ENCODE measurements at places on chromosomes 6 and 20.
A peak's percentile ranks its signal among the peaks of the same experiment; 100 is the strongest.

GRCh38 chr6:40754461-40755045 is 167.4 kb upstream of the LRFN2 start:
- no peak for DNase-seq

DNA sequence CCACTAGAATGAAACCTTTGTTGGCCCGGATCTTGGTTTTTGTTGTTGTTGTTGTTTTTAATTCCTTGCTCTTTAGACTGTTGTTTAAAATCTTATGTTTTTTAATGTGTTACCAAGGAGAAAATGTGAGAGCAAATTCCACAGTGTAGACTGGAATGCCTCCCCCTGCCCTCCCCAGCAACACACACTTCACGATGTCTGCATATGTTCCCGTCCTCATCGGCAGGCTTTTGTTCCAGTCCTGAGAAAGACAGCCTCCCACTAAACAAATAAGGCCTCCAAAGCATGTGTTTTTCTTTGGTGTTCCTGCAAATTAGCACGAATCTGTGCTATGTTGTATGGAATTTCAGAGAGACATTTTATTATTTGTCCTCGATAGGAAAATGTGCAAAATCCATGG is 263.3 kb upstream of the QKI start:
- no peak for DNase-seq

GRCh38 chr20:38157635-38158495 is 7.2 kb downstream of the TGM2 start:
- DNase-seq: no peak

GRCh38 chr6:36885461-36886401 is at the start of gene C6orf89:
Gene C6orf89 (plus strand): TSS chr6:36885952. CDS start chr6:36899445, 13,493 bp downstream.
- peak; percentile 95 for DNase-seq

DNA sequence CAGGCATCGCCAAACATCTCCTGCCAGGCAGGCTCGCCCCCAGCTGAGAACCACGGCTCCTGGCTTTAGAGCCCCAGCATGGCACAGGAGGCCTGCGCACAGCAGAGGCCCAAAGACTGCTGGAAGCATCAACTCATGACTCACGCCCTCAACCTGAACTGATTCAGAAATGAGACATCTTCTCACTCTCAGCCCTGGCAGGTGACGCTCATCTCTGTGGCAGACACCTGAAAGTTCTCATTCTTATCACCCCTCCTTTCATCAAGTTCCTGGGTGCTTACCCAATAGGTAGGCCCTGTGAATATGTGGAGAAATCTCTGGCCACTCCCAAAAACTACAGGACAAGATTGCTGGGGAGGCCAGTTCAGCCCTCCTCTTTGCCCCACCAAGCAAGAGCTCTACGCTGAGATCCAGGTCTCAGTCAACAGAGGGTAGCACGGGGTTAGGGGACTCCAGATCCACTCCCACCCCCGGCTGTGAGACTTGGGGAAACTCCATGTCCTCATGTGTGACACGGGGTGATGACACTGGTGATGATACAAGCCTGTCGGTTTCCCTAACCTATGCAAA is 11.3 kb downstream of the NFATC2 start:
- DNase-seq: peak; percentile 71

DNA sequence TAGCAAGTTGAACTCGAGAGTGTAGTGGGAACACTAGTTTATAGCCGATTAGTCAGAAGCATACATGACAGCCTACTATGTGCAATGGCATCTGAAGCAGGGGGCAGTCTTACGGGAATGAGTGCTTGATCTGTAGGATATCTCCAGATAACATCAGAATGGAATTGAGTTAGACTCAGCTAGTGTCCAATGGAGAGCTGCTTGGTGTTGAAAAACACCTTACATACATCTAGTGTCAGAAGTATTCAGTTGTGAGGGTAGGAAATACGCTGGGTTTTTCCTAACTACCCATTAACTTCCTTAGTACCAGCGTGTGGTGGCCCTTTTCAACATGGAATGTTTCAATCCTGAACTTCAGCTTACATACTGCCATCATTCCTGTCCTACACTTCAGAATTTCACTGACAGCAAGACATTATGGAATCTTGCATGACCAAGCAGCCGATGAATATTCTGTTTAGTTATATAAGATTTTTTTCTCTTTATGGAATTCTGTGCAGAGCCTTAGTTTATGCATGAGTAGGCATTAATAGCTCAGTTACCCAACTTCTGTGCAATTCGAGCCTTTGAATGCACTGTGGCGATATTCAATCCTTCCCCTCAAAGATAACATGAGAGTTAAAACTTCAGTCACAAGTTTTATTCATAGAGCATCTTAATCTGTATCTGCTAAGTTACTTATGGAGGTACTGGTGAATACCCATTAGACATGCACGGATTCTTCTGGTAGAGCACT is 218.6 kb upstream of the MOCS1 start:
- DNase-seq: no peak

- DNase-seq: no peak
Observed at GRCh38 chr20:61185841-61186601, 66.0 kb upstream of the CDH4 start.

GRCh38 chr6:133621751-133622150 is 267.2 kb upstream of the TCF21 start:
- no peak for DNase-seq

DNA sequence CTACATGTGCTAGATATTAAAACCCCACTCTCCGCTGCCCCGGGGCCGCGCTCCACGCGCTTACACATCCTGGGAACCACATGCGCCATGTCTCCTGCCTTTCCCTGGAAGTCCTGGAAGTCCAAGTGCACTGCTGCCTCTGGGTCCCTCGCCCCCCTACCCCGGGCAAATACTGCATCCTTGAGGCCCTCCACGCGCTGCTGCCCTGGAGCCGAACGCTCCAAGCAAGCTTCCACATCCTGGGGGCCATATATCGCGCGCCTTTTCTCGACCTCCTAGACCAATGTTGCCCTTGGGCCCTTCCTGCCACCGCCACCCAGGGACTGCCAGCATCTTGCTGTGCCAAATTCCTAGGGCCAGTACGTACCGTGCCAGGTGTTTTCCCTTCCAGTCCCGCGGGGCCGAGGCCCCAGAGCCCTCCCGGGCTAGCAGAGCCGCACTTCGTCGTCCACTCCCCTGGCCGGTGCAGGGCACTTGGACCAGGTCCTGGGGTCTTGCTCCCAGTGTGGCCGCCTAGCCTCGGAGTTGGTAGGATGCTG is 779 bp upstream of the KCNG1 start:
- no peak for DNase-seq

DNA sequence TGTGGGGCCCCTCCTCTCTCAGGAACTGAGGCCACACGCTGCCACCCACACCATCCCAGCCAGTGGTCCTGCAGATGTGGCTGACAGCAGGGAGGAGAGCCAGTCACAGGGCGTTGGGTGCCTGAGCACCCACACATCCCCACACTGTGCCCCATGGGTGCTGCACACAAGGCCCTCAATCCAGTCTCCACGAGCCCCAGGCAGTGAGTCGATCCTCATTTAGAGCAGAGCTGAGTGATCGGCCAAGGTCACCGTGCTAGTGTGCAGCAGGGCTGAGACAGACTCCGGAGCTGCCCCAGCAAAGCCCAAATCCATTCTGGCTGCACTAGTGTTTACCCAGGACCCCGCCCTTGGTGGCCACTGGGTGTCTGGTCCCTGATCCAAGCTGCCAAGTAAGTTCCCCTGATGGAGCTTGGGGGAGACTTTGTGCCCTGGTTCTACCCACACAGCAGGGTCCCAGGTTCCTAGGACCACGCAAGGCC is 9.0 kb downstream of the C20orf203 start:
- no peak for DNase-seq

DNA sequence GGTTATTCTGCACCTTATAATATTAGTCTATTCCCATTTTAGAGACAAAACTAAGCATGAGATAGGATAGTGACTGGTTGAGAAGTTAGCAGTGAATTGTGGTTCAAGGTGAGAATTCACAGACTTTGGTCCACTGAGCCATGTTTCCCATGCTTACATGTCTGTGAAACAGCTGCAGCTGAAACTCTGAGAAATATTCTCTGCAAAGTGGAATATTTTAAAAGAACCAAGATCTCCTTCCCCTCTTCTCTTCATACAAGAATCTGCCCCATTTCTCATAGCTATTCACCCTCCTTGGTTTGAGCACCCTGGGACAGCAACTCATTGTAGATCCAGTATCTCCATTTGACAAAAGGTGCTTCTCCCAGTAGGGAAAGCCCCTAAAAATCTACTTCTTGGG is 70.2 kb upstream of the TMEM170B start:
- no peak for DNase-seq

DNA sequence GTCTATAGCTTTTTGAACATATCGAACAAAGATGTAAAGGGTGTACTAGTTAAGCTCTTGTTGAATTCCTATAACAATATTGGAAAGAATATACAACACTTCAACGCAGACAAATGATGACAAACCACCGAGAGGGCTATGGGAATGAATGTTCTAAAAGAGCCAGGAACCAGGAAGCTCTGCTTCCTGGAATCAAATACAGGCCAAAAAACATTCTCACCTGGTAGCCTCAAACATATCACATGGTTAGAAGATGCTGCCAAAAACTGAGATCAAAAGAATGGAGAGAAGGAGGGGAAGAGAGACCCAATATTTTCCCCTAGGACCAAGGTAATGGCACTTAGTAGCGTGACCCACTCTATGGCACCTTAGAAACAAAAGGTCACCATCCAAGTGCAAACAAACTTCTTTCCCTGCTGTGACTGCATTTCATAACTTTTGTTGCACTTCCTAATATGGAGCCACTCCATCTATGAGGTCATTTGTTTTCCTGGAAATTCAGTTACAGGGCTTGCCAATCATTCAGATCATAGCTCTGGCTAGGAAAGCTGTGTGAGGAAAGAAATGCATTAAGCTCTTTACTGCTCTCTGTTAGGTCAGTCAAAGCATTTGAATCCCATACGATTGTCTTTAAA is 199.2 kb upstream of the NT5E start:
- no peak for DNase-seq

- DNase-seq: no peak
Observed at GRCh38 chr6:21478883-21479539, 114.5 kb upstream of the SOX4 start.

GRCh38 chr6:118706702-118707101 is 55.3 kb upstream of the CEP85L start:
- DNase-seq: no peak

- no peak for DNase-seq
Observed at GRCh38 chr6:15429141-15430110, 183.6 kb downstream of the JARID2 start.

- DNase-seq: no peak
Observed at GRCh38 chr20:59405226-59406200, 105.1 kb downstream of the EDN3 start.

GRCh38 chr6:152952045-152952444 is 30.8 kb downstream of the FBXO5 start:
- DNase-seq: no peak

DNA sequence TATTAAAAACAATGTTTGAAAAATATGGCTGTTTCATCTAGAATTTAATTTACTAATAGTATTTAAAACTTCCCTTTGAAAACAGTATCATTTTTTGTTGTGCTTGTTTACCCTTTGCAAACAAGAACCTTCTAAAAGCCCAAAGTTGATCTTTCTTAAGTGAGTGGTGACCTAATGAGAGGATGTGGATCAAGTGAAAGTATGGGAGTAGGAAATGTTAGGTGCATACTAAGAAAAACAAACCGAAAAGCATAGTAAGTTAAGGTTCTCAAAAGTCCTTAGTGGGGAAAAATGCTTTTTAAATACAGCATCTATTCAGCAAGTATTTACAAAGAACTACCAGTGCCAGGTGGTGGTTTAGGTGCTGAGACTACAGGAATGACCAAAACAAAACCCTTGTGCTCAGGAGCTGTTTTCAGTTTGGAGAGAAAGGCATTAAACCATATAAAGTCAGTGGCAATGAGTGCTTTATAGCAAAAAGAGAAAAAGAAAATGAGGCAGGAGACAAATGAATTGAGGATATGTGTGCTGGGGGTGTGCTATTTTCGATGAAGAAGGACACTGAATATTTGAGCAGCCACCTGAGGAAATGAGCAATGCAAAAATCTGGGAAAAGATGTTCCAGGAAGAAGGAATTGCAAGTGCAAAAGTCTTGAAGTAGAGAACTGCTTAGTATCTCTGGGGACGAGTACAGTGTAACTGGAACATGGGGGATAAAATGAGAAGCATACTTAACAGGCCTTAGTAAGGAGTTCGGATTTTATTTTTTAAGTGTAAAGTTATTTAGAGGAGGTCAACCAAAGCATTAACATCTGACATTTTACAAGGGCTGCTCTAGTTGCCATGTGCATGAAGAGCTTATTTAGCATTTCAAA is 24.0 kb downstream of the RNF146 start:
- no peak for DNase-seq

GRCh38 chr20:25606094-25606695 is 17.6 kb downstream of the NANP start:
- no peak for DNase-seq

GRCh38 chr6:131645846-131646245 is 8.7 kb downstream of the ENPP3 start:
- no peak for DNase-seq

- DNase-seq: no peak
Observed at GRCh38 chr6:84860509-84860908, 96.1 kb upstream of the TBX18 start.

DNA sequence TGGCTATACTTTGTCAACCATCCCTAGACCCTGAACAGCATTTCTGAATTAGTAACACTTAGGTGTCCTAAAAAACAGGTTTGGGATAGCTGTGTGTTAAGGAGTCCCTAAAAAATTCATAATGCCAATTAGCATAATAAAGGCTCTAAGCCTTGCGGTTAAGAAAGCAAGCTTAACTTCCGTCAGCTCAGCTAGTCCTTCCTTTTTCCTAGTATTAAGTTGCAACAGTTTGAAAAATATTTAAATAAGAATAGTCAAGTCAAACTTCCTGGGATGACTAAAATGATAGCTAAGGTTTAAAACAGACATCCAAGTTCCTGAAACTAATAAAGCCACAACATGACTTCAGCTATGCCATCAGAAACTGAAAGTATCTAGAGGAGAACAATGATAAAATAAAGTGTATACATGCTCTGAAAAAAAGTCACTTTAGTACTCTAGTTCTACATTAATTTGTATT is 3.5 kb downstream of the AKIRIN2 start:
- DNase-seq: no peak

GRCh38 chr6:141313986-141314385 is 818.7 kb upstream of the GJE1 start:
- DNase-seq: no peak

GRCh38 chr6:14658886-14659561 is 541.5 kb downstream of the CD83 start:
- DNase-seq: no peak

GRCh38 chr6:79570129-79571029 is 33.1 kb upstream of the LCA5 start:
- DNase-seq: no peak

- DNase-seq: no peak
Observed at GRCh38 chr6:72551470-72551869, 70.4 kb upstream of the KCNQ5 start.

DNA sequence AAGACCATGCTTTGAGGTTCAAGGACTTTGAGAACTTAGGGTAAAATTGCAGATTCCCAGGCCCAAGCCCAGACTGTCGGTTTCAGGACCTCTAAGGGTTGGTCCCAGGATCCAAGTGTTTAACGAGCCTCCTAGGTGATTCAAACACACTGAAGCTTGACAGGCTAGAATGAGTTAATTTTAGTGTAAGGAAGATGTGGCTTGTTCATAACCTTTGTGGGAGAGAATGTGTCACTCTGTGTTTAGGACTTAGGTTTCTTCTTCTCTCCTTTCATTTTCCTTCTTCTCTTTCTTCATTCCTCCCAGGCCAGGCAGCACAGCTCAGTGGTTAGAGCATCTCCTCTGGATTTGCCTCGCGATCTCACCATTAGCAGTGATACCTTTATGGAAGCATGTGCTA is 104.8 kb upstream of the KCNG1 start:
- no peak for DNase-seq

GRCh38 chr6:106145741-106146227 is 59.6 kb downstream of the PRDM1 start:
- DNase-seq: no peak

GRCh38 chr6:155316419-155316818 is 2.1 kb upstream of the TFB1M start:
- DNase-seq: no peak

Data from stimulated activated CD8-positive, alpha-beta memory T cell treated with anti-CD3 and anti-CD28 coated beads, Interleukin-2, amount 100 ng/mL, for 48 hours (primary cell).